ENCODE measurements at places on chromosomes 7 and 10. TPM values are rescaled to one million over a fixed set of nuclear protein-coding genes. Genes with fewer than 3 reads are reported as not detected.

HOXA5 gene
- total RNA-seq = not detected

ZNF248 gene
- total RNA-seq = 9.7 TPM

- DNase-seq = no peak
Observed at GRCh38 chr10:79229071-79229541, 118.2 kb upstream of the PPIF start.

- no peak for DNase-seq
Observed at GRCh38 chr10:129108378-129108777, 358.7 kb upstream of the MGMT start.

DNA sequence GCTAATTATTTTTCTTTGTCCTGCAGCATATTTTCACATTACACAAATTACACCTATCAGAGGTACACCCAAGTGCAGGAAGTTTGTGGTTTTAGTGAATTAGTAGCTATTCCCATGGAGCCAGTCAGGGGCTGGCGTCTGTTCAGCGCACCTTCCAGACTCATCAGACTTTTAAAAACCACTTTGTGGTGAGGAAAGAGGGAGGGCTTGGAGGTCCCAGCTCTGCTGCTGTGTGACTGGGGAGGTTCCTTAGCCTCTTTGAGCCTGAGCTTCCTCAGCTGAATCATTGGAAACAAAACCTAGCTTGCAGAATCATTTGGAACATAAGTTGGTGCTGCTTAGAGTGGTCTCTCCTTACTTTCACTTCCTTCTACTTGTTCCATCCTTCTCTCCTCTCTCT lies 175.4 kb downstream of the SORCS3 start:
- DNase-seq = no peak

DNA sequence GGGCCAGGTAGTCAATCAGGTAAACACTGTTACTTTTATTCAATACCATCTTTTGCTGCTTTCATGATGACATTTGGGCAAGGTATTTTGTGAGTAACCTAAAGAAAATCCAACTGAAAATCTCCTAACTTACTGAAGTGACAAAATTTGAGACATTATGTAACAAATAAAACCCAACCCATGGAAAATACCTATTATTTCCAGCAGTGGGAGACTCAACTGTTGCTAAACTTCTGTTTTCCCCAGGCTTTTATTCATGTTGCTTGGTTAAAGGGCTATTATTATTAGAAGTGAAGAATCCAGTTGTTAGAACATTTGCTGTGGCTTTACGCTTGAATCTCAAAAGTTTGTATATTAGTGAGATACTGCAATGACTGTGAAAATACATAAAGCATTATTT lies 215.9 kb downstream of the MDFIC start:
- DNase-seq = no peak

GRCh38 chr10:52965938-52966401 lies 193.4 kb upstream of the MBL2 start:
- DNase-seq = no peak

DNA sequence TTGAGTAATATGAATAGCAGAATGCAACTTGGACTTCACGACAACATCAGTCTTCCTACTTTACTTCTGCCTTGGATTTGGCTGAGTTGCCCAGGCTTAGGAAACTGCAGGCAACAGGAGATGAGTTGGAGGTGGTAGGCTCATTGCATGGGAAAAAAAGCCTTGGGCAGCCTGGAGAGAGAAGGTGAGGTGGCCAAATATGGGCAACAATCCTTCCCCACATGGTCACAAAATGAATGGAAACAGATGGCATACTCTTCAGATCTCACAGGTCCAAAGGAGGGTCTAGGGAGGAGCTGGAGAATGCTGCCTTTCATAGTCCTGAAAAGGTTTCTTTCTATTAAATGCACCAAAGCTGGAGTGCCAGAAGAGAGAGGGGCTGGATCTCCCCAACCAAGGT lies 128.6 kb upstream of the AOAH start:
- no peak for DNase-seq

- DNase-seq = no peak
Observed at GRCh38 chr10:132146271-132146671, 40.5 kb upstream of the DPYSL4 start.

GRCh38 chr7:134737566-134738345 lies 41.7 kb upstream of the CALD1 start:
- no peak for DNase-seq

DNA sequence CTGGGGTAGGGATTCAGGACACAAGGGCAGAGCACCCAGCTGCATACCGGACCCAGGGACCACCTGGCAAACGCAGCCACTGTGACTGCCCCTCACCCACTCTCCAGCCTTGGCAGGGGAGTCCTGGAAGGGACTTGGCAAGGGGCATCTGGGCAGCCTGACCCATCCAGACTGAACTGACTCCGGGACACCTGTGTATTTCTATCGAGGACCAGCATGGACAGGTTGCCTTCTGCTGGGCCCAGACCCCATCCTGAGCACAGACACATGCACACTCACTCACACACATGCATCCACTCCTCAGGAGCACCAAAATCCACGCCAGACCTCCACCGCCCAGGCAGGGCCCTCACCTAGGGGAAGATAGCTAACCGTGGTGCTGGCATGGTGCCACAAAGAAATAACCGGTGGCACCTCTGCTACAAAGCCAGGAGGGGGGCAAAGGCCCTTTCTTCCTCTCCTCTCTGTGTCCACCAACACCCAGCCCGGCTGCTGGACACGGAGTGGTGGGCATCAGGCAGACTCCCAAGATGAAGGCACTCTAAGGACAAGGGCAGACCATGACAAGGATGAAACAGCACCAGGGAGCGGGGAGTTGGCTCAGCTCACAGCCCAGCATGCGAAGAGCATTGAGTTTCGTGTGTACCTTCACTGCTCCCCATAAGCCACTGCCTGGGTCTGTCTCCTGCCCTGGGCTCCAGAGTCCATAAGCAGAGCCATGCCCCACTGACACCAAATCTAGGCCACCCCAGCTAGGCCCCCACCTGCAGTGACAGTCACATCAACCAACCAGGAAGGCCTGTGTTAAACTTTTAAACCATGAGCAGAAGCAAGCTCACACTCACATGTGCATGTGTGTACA lies 35.3 kb downstream of the KCNH2 start:
- no peak for DNase-seq
